ENCODE measurements at places on chromosomes 13 and 19.

DNA sequence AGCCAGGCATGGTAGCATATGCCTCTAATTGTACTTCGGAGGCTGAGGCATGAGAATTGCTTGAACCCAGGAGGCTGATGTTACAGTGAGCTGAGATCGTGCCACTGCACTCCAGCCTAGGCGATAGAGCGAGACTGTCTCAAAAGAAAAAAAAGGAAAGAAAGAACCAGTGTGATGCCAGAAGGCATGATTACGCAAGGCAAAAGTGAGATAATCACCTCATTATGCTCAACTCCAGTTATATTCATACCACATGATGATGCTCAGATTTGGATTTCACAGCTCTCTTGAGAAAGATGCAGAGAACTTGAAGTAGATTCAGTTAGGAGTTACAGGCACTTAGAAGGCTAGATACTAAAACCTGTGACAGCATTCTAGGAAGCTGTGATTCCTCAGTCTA, 21.8 kb downstream of the RCBTB1 start:
- DNase-seq = no peak

DNA sequence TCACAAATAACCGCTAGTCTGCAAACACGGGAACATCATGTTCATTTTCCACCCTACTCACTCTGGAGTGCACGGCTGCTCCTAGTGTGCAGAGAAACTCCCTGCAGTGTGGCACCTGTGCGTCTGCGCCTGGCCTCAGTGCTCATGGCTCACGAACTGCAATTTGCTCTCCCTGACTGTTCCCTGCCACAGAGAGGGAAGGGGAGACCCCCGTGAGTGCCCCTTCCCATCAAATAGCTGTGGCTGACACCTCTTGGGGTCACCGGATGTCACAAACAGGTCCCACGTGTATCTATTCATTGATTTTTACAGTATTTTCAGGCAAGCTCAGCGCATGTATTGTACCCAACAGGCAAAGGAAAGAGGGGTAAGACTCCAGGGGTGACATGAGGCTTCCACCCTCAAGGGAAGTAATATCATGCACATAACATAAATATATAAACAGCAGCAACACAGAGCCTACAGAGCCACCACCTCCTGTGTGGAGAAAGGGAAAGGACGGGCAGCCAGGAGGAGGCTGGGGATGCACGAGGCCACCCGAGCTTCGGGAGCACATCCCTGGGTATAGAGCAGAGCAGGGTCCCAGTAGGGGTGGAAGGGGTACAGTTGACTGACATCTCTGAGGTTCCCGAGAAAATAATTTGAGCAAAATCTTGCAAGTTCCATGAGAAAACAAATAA, 140.3 kb upstream of the SOX1 start:
- no peak for DNase-seq

DNA sequence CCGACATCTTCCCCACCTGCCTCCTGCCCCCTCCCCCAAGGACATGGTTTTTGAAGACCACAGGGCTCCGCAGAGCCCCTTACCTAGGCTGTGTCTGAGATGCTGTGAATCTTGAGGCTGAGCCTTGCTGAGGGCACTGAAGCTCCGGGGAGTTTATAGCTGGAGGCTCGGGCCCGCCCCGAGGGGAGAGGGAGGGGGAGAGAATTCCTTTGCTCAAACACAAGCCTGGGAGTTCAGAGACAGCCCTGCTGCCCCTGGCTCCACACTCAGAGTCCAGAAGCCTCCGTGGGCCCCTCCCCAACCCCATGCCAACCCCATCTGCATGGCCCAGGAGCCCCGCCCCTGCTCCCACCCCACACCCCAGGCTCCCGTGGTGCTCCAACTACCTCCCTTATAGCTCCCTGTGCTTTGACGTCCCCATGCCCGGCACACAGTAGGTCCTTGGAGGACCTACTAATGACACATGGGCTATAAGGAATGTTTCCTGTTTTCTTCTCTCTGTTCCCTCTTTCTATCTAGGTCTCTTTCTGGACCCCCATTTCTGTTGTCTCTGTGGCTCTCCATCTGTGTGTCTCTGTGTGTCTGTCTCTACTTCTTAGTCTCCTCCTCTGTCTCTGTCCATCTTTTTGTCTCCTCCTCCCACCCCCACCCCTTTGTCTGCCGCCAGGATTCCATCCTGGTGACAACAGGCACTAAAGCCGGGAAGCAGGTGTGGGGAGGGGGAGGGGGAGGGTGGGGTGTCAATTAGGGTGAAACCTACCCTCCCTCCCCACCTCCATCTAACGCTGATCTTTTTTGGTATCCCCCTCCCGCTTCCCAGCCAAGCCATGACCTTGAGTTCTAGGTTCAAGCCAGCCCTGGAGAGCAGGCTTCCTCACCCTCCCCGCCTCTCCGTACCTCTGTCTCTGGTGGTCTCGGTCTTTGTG, at the start of gene TNNT1:
Gene TNNT1, minus strand, starts transcription at position 129 of the 926 bp plus-strand sequence. CDS start 2,049 bp downstream, outside the sequence.
- DNase-seq = no peak

- no peak for DNase-seq
These were observed 316.6 kb downstream of the DNAJC15 start for GRCh38 chr13:43339805-43340550.

DNA sequence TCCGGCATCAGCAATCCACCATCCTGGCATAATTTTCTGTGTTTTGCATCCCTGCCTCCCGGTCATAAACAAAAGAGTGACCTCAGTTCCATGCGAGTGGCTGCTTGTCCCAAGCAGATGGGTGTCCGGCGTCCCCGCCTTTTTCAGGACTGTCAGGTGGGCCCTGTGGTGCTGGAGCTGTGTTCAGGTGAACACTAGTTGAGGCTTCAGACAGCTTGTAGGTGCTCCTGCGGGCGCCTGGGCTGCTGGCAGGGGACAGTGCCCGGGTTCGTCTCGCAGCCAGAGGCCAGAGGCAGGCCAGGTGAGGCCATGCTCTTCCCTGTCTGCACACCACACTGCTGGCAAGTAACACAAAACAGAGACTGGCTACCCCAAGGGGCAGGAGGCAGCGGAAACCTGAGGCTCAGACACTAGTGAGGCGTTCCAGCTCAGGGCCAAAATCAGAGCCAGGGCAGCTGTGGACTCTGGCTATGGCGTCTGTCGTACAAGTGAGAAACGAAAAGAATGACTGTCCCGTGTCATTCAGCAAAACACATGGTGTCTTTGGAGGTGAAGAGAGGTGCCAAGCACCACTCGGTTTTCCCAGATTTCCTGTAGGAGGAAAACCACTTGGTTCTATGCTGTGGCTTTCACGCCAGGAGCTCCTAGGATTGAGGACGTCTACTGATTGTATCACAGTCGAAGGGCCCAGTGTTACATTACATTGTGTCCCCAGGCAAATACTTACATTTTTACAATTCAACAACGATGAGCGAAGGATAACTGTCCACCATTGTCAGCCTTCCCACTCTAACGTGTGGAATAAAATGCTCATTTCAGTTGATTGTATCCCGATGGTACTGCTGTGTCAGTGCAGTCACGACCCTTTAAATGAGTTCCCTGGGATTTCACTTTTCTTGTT, 104.0 kb downstream of the ATP11A start:
- DNase-seq = no peak

DNA sequence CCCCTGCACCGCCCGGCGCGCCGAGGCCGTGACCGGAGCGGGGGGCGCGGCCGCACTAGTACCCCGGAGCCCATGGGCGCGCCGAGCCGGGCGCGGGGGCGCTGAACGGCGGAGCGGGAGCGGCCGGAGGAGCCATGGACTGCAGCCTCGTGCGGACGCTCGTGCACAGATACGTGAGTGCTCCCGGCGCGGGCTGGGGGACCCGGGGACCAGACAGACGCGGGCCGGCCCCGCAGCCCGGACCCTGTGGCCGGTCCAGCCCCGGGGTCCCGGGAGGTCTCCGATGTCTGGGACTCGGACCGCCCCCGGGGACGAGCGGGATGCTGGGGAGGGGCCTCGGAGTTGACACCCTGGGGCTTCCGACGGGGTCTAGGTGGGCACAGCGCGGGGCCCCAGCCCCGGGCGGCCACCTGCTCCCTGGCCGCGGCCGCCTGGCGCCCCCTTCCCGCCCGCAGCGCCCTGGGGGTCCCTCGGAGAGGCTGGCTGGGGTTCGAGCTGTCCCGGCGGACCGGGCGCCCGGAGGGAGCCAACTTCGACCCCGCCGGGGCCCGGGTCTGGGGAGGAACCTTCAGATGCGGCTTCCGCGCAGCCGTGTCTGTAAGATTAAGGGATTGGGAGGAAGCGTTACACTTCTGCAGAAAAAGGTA, 568 bp downstream of the ATP11A start:
- no peak for DNase-seq

GRCh38 chr19:4700693-4700970, 23.0 kb downstream of the DPP9 start:
- DNase-seq = no peak

GRCh38 chr19:45882652-45883585, 3.0 kb downstream of the IRF2BP1 start:
- peak; percentile 60 for DNase-seq

DNA sequence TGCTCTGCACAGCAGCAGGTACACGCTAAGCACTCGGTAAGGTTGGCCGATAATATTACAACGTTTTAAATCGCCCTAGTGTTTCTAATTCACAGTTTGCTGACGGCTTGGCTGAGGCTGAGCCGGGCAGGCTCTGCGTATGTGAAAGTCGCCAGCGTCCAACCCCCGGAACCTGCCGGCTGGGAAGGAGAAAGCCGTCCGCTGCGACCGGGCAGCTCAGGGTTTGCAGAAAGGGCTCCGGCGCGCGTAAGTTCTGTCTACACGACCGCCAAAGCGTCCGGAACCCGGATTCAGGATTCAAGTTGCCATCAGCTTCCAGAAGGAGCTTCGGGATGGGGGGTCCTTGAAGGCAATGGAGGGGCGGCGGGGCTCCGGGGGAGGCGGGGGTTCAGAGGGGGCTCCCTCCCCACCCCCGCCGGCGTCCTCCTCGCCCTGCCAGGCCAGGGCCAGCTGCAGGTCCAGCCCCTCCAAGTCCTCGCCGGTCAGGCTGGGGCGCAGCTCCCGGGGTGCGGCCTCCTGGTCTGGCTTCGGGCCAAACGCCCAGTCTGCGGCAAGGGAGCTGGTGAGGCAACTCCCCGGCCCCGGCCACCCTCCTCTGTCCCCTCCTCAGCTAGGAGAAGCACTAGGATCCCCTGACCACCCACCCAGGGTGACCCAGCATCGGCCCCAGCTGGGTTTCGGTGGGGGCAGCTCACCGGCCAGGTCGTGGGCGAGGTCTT, 575 bp downstream of the SMIM44 start:
- DNase-seq = no peak

GRCh38 chr13:94947392-94947791, 235.0 kb upstream of the SOX21 start:
- no peak for DNase-seq

DNA sequence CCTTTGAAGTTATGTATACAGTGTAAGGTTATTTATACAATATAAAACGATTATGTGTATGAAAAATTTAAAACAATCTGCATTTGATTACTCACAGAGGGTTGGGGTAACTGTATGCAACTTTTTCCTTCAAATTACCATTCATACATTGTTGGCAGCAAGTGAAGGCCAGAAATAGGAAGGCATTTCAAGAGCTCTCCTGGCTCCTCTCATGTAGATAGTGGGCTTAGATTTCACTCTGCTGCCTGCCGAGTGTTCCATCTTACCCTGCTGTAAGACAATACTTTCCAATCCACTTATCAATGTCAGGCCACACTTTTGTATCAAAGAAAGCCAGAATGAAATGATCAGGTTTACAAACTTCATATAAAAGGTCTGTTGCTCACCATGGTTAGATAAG, 245.2 kb downstream of the DNAJC15 start:
- DNase-seq = no peak

- DNase-seq = no peak
These were observed 18.9 kb upstream of the ZSCAN5A start for GRCh38 chr19:56333506-56333905.

GRCh38 chr19:58582985-58583384, 9.8 kb upstream of the MZF1 start:
- no peak for DNase-seq

GRCh38 chr19:52941941-52942385, 18.7 kb upstream of the ZNF888 start:
- DNase-seq = no peak

DNA sequence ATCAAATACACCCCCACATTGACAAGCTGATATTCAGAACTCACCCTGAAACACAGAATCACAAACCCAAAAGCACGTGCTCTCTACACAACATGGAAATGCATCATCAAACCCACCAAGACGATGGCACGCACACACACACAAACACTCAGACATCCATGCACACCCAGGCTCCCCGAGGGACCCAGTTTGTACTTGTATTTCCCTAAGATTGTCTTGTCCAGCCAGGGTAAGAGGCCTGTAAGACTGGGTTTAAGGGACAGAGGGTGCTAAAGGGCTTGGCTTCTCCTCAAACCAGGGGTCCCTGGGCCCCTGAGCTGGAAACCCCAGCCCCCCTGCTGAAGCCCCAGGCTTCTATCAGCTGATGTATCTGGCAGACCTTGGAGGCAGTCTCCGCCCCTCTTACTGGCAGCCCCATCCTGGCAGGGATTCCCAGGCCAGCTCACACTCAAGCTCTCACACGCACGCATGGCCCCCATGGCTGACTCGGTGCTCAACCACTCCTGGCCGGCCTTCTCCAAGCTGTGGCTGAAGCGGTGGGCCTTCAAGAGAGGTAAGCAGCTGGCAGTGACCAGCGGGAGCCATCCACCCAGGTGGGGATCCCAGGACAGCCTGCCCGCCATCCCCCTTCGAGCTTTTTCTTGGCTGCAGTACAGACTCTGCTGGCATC, 6.5 kb downstream of the ARHGEF18 start:
- peak; percentile 58 for DNase-seq

GRCh38 chr13:72368031-72368430, 359.4 kb downstream of the MZT1 start:
- DNase-seq = no peak

- no peak for DNase-seq
These were observed 1.6 kb downstream of the MYH14 start for GRCh38 chr19:50204811-50205675.

DNA sequence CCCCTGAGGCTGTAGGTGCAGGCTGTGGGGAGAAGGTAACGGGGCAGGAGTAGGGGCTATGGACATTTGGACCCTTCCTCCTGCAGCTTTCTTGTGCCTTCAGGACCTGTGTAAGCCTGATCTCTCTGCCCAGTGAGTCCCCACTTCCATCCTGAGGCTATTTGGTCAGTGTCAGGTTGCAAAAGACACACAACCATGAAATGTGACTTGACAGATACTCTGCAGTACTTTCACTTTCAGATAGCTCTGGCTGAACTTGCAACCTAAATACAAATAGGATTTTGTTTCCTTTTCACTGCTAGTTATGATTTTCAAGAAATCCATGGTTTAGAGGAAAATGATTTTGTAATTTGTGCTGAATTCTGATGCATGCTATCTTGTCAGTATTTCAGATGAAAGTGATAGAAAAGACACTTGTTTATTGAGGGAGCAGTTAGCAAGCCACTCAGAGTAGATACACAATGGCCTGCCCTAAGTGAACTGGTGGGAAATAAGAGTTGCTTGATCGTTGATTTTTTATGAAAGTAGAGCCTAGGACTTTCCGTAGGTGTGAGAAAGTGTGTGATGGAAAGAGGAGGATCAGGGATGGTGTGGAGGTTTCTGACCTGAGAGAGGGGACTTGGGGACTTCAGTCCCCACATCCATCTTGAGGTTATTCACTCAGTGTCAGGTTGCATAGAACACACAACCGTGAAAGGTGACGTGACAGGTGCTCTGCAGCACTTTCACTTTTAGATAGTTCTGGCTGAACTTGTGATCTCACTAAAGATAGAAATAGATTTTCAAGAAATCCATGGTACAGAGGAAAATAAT, 18.1 kb upstream of the EID2 start:
- DNase-seq = no peak
